ENCODE measurements at places on chromosomes 1 and 21.

DNA sequence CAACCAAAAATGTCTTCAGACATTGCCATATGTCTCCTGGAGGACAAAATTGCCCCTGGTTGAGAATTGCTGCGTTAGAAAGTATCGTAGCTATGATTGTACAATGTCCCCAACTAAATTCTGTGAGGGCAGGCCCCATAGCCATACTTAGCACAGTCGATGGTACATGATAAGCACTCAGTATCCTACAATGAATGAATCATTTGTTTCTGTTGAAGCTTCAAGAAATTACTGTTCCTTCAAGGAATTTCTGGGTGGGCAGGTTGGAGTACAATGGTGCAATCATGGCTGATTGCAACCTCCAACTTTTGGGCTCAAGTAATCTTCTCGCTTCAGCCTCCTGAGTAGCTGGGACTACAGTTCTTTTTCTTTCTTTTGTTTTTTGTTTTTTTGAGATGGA lies 4.7 kb downstream of the CAP1 start:
- DNase-seq = no peak

DNA sequence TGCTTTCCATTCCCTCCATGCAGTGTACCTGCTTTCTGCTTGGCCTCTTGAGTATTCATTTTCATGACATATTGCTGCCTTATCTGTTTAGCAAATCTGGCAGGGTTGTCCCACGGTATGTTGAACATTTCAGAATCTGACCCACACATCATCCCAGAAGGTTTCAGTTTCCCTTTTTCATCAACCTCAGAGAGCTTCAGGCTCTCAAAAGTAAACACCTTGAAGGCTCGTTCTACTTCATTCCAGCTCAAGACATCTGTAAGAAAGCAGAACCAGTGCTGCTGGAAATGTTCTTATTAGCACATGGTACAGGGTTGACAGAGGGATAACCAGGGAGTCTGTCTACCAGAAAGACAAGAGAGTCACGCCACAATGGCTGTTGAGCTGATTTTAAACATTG lies 103.6 kb downstream of the SPAG17 start:
- no peak for DNase-seq

- DNase-seq = no peak
Measured at GRCh38 chr1:65214340-65215027, 66.5 kb downstream of the AK4 start.

DNA sequence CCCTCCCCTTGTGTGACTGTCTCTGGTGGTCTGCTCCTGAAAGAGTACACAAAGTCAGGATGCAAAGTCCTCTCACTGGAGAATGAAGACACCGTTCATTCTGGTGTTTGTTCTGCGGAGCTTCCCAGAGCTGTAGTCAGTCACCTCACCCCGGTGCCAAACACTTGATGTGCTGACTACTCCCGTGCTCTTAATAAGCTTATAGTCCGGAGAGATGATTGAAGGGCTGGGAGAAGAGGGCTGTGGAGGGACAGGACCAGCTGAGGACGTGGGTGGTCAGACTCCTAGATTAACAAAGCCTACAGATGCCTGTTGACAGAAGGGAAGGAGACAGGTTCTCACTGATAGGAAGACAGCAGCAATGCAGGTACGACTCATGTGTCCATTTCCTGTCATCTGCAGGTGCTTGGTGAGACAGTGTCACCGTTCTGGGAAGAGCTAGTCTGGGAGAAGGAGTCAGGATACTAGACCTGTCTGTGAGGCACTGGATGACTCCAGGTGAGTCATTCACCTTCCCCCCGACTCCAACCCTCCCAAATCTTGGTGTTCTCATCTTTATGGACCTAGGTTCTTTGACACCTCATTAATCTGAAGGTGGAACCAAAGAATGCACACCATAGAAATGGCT lies 40.4 kb upstream of the LRRN2 start:
- DNase-seq = no peak

- DNase-seq = no peak
Measured at GRCh38 chr21:15732290-15732995, 2.7 kb downstream of the USP25 start.

DNA sequence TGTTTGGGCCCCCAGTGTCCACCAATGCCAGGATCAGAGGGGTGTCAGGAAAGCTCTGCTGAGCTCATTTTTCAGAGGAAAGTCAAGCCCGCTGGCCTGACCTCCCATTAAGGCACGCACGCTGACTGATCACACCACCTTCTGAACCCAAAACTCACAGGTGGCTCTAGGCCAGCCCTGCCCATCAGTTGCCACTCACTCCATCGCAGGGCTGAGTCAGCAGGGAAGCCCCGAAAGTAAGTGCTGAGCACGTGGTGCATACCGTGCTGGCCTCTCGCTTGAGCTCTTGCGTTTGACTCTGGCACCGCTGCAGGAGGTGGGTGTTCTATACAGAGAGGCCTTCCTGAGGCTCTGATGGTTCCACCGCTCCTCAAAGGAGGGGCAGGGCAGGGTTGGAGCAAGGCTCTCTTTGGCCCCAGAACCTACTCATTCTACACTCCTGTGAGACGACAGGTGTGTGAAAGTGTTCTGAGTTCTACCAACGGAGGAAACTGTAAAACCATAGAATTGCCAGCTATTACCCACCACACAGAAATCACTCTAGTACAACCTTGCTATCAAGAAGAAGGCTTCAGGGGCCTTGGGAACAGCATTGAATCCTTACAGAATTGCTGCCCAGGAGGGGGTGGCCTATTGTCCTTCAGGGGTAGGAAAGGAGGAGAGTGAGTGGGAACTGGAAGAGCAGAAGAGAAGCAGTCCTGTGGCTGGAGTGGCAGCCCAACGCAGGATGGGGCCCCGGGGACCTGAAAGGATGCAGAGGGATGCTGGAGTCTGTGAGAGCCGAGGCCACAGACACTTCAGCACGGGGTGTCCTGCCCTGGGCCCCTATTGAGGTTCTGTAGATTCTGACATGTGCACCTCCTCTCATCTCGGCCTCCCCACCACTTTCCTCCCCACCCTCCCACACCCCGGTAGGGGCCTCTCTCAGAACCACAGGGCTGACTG lies 214.7 kb upstream of the EDN2 start:
- DNase-seq = no peak

GRCh38 chr1:115136106-115136505 lies 46.8 kb upstream of the TSPAN2 start:
- DNase-seq = no peak

- no peak for DNase-seq
Measured at GRCh38 chr21:31768710-31769109, 36.8 kb upstream of the SCAF4 start.

- no peak for DNase-seq
Measured at GRCh38 chr1:217837691-217838090, 206.5 kb downstream of the SPATA17 start.

DNA sequence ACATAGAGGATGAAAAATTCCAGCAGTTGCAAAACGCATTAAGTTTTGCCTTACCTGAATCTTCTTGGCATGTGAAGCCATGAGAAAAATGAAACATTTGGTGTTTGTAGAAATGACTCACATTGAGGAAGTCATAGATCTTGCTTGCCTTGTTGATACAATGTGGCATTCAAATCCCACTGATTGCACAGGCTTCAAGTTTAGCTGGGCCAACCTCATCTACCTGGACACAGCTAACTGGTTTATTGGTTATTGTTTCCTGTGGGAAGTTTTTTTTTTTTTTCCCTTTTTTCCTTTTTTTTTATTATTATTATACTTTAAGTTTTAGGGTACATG lies 168.9 kb upstream of the C21orf91 start:
- DNase-seq = no peak

DNA sequence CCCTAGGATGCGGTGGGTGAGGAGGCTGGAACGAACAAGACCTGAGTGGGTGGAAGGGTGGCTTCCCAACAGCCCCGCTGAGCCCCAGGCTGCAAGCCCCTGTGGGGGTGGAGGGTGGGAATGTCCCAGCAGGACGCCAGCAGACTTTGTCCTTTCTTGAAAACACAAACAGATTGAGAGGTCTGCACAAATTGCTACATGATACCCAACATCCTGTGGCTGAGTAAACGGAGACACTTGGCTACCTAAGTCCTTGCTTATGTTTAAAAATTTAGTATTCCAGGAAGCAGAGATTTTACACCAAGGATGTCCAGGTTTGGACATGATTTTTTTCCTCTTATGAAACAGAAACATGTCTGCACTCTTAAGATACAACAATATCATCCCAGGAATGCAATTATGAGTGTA lies 11.8 kb upstream of the F3 start:
- no peak for DNase-seq

GRCh38 chr1:41493117-41493536 lies 8.6 kb upstream of the EDN2 start:
- DNase-seq = no peak

DNA sequence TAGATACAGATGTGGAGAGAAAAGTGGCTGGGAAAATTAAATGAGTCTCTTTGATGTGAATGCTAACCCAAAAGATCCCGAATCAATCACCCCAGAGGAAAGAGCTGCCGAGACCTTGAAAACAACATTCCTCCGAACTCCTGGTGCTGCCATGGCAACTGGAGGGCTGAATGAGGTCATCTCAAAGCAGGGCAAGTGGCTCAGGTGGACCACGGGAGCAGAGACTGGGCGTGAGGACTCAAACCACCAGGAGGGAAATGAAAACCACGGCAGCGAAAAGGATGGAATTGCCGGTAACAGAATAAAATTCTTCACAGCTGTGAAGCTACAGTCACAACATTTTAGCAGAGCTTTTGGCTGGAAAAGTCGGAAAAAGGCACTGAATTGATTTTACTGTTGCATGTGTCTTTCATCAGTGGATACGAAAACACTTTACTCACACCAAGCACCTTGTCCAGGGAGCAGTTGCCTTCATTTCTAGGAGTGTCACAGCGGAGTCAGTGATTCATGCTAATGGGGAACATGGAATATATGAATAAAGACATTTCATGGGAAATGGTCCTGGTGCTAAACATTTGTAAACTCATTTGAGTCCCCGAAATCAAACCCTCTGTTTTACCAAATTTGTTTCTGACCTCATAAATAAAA lies 23.2 kb upstream of the BECN2 start:
- DNase-seq = no peak

Data from activated effector memory CD4-positive, alpha-beta T cell treated with Interleukin-2 at 50 U/mL for 16 hours (primary cell).